ENCODE measurements at places on chromosomes 16 and 17.

DNA sequence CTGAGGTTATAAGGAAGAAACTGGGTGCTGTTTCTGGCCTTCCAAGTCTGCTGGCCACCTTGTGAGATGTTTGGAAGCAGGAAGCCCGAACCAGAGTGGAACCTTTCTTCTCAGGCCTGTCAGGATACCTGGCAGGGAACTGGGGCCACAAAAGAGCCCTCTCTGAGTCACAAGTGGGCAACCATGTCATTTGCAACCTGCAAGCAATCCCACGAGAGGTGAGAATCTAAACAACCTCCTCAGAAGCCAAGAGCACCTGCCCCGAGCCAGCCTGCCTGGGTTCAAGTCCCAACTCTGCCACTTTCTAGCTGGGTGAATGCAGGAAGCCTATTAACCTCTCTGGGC, 3.3 kb downstream of the COTL1 start:
- no peak for DNase-seq

- DNase-seq = no peak
Measured at GRCh38 chr16:1076801-1077576, 4.4 kb downstream of the SSTR5 start.

GRCh38 chr17:50948711-50949110, 82.6 kb upstream of the TOB1 start:
- DNase-seq = no peak

DNA sequence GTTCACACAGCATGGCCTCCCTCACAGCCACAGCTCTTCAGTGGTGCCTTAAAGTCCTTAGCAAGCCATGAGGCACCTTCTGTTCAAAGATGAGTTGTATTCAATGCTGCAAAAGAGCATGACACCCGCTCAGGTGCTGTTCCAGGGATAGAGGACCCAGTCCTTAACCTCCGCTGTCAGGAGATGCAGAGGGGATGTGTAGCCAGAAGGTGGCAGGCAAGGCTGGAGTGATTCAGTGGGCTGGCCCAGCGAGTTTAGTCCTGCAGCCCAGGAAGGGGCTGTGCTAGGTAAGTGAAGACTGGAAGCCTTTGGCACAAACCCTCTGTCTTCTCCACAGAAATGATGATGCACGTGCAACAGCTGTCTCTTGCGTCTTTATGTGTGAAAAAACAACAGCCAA, 25.0 kb upstream of the ADAM11 start:
- DNase-seq = no peak

DNA sequence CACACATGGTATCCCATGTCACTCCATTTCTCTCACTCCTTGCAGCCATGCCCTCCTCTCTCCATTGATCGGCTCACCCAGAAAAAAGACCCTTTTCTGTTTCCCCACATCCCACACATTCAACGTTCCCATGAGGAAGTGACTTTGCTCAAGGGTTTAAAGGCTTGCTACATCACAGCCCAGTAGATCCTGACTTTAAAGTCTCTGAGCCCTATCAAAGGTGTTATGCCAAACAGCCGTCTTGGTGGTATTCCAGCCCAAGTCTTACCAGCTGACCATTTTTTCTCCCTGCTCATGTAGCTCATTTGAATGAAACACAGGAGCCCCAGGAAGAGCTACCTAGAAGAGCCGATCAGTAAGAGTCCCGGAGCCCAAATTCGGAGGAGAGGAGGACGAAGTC, 7.4 kb upstream of the TXNDC11 start:
- no peak for DNase-seq

DNA sequence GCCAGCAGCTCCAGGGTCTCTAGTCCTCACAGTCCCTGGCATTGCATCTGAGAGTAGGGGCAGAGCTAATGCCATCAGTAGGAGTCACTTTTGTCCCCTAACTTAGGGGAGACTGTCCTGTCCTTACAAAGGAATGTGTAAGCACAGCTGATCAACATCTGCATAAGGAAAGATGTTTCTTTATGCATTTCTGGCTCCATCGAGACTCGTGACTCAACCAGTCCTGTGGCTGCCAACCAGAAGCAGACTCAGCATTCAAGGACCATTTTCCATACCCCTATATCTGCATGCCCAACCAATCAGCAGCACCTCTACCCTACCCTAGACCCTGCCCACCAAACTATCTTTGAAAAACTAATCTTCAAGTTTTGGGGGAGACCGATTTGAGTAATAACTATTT, 8.2 kb upstream of the MPP2 start:
- no peak for DNase-seq

GRCh38 chr16:50708373-50709060, 15.1 kb downstream of the NOD2 start:
- DNase-seq = no peak

GRCh38 chr17:74042744-74043486, 160.6 kb upstream of the RPL38 start:
- DNase-seq = no peak

GRCh38 chr17:72931163-72931562, 161.3 kb downstream of the SLC39A11 start:
- peak; percentile 47 for DNase-seq

- DNase-seq = no peak
Measured at GRCh38 chr16:56852401-56852730, 12.6 kb upstream of the SLC12A3 start.

- DNase-seq = no peak
Measured at GRCh38 chr17:76500074-76500746, 1.0 kb downstream of the RHBDF2 start.

DNA sequence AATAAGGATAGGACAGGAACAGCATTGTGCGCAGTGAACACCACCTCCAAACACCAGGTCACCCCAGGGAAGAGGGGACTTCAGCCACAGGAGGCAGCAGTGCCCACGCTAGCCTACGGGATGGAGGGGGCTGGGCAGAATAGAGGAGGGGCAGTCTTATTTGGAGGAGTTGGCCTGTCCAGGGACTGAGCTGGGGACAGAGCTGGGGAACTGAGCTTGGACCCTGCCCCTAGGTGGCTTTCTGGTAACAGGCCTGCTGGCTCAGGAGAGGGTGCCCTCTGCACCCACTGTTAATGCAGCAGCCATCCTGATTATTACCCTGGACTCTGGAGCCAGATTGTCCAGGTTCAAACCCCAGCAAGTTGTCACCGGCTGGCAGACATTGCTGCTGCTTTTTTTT, 9.3 kb downstream of the CCDC102A start:
- no peak for DNase-seq

- no peak for DNase-seq
Measured at GRCh38 chr16:57409065-57409464, 4.5 kb downstream of the CCL17 start.

DNA sequence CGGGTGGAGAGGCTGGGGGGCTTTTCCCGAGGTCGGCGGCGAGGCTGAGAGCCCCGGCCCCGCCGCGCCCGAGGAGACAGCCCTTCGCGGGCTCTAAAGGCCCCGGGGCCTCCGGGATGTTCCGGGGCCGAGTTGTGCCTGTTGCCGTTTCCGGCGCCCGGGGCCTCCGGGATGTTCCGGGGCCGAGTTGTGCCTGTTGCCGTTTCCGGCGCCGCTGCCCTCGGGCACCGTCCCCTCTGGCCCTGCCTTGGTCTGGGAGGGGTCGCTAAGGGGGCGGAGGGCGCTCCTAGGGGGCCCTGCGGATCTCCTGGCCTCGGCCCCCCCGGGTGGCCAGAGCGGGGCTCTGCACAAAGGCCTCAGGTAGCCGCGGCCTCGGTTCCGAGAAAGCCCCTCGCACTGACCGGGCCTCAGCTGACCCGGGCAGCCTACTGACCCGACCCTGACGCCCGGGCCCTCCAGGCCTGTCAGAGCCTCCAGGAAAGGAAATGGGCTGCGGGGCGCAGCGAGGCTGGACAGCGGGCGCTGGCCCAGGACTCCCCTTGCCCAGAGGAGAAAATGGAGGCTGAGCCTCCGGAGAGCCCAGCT, 24.2 kb downstream of the ACTG1 start:
- no peak for DNase-seq

DNA sequence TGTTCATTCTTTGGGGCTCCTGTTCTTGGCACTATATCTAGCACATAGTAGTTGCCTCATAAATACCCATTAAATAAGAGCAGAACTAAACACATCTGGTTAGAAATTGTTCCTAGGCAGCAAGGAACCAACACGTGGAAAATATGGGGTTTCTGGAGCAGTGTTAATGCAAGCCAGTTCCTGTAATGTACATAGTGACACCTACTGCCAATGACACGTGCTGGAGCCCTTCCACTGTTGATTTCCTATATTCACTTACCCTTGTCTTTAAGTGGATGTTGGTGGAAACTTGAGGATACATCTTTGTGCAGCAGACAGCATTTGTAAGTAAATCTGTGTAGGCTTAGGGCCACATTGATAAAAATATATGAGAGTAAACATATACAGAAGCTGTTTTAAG, 1.6 kb upstream of the IRF8 start:
- no peak for DNase-seq

DNA sequence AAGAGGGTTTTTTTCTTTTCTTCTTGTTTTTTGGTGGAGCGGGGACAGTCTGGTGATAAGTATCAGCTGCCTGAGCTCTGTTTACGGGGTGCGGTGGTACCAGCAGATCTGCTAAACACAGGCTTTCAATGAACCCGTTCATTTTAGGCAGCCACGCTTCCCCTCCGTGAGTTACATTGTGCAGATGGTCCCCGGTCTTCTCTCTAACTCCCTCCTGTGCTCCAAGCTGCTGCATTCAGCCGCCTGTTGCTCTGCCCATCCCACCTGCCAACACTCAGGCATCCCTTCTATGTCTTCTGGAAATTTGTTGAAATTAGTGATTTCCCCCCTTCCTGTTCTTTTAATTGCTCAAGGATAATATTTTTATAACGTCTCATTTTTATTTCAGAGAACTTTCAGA, 82.1 kb upstream of the ELAC2 start:
- no peak for DNase-seq

GRCh38 chr17:13346081-13346533, 255.6 kb downstream of the HS3ST3A1 start:
- no peak for DNase-seq

GRCh38 chr16:77922228-77922754, 100.1 kb upstream of the CLEC3A start:
- DNase-seq = no peak

GRCh38 chr17:3815122-3815521, 14.1 kb upstream of the ITGAE start:
- no peak for DNase-seq

DNA sequence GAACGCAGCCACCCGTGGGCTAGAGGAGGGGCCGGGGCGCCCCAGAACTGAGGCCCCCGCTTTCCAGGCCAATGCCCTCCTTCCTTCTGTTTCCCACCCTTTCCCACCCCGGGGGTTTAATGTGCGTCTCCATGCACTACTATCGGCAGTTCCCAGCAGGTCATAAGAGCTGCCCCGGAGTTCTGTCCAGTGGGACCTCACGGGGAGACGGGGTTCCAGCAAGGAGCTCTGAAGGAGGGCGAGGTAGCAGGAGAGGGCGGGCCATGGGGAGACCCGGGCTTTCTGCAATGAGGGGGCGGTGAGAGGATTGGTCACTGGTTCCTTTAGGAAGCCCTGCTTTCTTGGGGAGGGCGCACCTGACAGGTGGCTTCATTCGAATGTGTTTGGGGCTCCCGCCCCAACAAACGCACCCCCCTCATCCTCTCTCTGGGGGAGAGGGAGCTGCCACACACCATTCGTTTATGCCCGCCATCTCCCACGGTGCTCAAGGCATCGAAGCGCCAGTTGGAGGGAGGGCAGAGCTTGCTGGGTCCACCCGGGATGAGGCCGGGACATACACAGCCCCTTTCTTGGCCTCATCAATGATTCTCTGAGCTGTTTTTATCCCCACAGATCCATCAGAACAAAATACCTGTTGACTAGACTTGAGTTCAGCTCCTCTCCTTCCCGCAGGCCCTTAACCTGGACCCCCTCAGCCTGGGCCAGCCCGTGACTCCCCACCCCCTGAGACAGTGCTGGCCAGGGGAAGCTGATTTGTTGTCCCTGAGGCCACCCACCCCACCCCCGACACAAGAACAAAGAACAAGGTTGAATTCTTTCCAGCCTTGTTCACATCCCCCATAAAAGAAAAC, 44.1 kb downstream of the SLC7A5 start:
- DNase-seq = no peak

GRCh38 chr16:75311383-75311938, 60.0 kb upstream of the BCAR1 start:
- no peak for DNase-seq

DNA sequence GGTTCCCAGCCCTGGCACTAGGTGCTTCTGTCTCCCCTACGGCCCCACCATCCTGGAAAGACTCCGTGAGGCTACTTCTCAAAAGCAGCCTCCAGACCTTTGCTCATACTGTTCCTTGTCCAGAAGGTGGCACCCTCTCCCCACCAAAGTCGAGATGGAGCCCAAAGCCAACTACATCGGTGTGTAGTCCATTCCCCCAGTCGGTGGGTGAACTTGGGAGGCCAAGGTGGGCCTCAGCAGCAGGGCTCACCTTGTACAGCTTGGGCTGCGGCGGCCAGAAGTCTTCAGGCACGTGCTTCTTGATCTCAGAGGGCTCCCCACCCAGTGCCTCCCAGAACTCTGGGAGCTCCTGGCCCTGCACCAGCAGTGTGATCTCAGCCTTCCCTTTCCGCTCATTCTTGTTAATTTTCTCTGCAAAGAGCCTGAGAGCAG, 10.2 kb downstream of the FLII start:
- peak; percentile 97 for DNase-seq

DNA sequence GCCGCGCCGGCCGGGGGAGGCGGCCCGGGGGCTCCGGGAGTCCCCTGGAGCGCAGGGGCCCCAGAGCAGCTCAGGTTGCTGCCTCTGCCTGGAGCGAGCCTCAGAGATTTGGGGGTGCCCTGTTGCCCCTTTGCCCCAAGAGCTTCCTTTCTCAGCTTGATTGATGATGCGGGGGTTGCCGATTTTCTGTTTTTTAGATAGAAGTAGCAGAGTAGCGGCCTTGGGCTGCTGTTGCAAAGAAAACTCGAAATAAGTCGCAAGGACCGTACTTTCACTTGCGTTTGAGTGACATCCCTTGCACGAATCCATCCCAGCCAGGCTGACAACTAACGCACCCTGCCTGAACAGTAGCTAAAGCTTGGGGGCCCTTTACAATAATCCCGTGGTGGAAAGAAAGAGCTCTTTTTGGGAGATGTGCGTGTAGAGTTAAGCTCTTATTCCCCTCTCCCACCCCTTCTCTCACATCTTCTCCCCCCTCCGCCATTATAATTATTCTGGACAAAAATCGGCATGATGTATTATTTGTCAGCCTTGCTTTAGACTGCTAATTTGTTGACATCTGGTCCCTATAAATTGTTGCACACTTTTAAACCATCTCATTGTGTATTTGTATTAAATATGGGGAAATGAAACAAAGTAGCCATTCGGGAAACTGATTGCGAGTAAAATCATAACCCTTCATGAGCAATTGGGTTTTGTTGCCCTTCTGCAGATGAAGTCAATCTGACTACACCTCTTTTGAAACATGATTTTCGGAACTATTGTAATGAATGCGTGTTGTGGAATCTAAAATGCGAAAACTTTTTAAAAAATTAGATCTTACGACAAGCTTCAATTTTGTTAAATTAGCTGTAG, 873 bp downstream of the USP10 start:
- DNase-seq = no peak

DNA sequence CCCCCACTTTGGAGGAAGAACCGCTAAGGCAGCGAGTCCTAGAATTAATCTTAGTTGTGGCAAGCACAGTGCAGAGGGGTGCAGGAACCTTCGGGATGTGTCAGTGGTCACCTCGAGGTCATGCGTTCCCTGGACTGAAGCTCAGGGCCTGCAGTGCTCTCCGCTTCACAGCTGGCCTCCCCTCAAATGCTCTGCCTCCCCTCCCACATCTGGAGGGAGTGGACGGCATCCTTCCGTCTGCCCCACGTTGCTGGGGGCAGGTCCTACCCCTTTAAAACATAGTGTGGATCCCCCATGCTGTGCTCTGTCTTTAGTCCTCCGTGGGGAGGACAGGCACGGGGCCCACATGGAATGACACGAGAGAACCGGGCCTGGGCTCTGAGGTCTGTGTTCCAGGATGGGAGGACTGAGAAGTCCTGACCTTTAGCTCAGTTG, 99.5 kb upstream of the CDC42EP4 start:
- DNase-seq = no peak

Data from GM12891 (cell line).